ENCODE measurements at places on chromosomes 16 and 17.

DNA sequence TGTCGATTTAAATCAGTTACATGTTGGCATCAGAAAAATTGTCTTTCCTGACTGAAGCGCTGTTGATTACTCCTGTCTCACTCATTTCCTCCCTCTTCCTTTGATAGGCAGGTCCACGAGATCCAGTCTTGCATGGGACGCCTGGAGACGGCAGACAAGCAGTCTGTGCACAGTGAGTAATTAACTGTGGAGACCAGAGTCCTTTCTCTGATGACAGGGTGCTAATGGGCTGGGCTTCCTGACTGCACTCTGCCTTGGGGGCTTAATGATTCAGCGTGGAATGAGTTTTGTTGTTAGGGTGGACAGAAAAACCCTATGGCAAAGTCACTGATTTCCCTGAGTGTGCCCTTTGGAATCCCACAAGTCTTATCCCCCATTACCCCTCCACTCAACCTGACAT is 6.5 kb downstream of the GOSR2 start:
- DNase-seq, result no peak

DNA sequence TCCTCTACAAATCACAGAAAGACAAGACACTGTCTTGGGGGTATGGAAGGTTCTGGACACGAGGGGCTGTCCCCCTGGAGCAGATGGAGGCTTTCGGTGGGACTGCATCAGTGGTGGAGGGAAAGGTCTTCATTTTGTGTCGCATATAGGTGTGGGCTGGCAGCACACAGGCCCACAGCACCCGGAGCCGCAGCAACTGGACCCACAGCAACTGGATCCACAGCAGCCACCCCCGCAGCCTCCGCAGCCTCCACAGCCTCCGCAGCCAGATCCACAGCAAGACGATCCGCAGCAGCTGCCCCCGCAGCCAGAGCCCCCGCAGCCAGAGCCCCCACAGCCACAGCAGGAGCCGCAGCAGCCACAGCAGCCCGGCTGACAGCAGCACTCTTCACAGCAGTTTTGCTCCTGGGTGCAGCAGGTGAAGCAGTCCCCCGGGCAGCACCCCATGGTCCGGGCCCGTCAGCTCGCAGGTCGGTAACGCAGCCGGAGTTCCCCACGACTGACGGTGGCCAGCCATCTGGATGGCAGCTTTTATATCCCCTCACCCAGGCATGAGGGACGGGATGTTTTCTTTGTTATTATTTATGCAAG is at the start of gene KRTAP17-1:
Gene KRTAP17-1, minus strand, starts transcription at position 507 of the 591 bp plus-strand sequence. Its CDS starts 60 bp downstream, at position 447.
- no peak for DNase-seq

DNA sequence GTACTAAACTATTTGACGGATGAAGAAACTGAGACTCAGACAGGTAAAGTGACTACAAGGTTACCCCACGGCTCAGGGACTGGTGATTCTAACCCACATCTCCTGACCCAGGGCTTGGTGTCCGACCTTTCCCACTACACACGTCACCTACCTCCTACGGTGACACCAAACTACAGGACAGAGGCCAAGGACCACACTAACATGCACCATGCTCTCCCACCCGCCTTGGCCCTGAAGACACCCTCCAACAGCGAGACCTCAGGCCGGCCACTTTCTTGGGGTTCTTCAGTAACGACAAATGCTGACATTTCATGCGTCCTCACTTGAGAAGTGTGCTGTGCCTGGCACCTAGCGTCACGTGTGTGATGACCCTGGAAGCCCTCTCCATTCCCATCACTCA is 6.4 kb downstream of the KNOP1 start:
- no peak for DNase-seq

DNA sequence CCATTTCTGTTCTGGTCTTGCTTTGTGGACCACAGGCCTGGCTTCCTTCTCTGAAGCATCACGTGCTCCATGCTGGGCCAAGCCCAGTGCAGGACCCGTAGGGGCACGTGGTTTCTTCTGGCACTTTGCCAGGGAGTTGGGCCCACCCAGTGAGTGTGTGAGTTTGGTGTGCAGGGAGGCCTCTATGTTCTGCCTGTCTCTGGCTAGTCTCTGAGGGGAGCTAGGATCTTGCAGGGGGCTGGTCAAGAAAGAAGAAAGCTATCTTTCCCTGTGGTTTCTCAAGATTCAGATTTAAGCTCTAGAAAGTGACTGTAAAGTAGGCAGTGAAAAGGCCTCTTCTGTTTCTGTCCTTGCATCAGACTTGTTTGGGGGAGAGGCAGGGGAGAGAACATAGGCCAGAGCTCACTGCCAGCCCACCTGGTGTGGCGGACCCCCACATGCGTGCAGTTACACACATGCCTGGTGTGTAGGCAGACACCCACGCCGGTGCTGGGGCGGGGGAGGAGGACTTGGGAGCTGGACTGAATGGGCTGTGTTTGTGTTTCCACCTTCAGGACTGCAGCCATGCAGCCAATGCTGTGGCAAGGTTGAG is 11.8 kb downstream of the LASP1 start:
- DNase-seq, result no peak

DNA sequence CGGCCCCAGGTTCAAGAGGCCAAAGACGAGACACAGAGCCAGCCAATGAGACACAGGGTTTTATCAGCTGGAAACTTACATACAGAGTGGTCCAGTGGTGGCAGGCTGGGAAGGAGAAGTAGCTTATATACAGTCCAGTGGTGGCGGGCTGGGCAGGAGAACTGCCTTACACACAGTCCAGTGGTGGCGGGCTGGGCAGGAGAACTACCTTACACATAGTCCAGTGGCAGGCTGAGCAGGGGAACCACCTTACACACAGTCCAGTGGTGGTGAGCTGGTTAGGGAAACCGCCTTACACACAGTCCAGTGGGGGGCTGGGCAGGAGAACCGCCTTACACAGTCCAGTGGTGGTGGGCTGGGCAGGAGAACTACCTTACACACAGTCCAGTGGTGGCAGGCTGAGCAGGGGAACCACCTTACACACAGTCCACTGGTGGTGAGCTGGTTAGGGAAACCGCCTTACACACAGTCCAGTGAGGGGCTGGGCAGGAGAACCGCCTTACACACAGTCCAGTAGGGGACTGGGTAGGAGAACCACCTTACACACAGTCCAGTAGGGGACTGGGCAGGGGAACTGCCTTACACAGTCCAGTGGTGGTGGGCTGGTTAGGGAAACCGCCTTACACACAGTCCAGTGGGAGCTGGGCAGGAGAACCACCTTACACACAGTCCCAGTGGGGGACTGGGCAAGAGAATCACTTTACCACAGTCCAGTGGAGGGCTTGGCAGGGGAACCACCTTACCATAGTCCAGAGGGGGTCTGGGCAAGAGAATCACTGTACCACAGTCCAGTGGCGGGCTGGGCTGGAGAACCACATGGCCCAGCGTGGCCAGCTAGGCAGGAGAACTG is 90.9 kb downstream of the GAS7 start:
- no peak for DNase-seq

DNA sequence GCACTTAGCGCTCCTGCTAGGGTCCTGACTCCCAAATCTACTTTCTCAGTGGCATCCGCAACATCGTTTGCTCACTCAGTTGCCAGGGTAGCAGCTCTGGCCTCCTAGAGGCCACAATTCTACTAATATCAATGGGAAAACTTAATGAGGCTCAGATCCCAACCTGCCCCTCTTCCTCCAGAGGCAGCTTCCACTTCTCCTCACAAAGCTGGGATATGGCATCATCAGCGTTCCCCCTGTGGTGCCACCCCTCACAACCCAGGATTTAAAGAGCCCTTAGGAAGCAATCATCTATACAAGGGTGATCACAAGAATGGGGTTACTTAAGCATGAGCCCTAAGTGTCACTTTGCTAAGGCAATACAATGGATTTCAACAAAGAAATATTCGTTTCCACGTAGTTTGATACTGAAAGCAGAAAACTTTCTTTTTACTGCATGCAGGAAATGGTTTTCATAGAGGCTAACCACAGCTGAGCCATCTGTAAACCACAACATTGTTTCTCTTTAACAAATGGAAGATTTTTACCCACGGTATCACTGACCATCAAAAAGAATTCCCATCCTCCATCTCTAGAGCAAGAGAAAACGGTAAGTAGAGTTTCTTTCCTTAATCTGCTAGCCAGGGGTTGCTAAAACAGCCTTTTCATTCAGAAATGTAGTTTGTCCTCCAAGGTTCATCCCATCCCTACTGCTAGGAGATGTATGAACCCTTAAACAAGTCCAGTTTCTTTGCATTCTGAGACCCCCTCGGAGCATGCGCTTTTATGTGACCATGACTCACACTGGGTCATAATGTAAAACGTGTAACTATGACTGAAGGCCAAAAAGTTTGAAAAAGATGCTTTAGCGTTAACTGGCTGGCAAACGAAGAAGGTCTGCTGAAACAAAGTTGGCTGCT is 68.3 kb upstream of the BCAR1 start:
- DNase-seq, result peak; percentile 67

DNA sequence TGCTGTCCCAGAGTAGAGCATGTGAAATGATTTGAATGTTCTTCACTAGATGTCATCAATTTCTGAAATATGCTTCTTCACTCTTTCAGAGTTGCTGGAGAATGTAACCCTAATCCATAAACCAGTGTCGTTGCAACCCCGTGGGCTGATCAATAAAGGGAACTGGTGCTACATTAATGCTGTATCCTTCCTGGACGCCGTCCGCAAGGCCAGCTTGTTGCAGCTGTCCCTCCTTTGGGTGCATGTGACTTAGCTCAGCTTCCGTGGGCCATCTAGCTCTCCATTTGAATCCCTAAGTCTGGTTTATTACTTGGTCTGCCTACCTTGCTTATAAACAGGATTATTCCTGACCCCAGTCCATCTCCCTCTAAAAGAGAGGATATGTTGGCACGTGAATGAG is 58.8 kb downstream of the USP10 start:
- DNase-seq, result no peak

GRCh38 chr16:50708373-50709060 is 15.1 kb downstream of the NOD2 start:
- DNase-seq, result no peak

- no peak for DNase-seq
These were observed 266.7 kb upstream of the FOXF1 start for GRCh38 chr16:86243571-86244154.

DNA sequence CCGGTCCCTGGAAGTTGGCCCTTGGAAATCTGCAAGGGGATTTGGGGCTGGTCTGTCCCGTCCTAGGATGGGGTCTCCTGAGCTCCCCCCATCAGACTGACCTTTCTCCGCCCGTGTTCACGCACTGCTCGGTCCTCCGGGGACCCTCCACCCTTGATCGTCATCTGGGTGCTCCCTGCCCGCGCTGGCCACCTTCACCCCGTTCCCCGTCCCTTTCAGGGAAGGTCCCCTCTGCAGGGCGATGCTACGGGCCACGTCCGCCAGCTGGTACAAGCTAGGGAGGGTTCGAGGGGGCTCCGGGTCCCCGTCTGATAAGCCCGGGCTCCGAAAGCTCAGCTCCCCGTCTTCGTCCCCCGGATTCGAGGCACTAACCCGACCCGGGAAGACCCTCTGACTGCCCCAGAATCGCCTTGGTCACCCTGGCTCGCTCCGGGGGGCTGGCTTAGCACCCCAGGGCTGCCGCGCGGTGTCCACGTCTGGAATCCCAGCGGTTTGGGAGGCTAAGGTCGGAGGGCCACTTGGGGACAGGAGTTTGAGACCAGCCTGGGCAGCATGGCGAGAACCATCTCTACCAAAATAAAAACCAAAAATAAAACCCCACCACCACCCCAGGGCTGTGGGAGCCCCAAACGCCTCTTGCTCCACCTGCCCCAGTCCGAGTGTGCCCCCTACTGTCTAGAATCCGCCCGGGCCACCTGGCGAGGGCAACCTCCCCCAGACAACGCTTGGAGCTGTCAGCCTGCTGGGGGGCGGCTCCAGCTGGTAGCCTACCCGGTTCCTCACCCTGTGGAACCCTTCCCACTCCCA is 1.1 kb upstream of the SLC43A2 start:
- DNase-seq, result no peak
